ENCODE measurements at places on chromosomes 11 and 22.

DNA sequence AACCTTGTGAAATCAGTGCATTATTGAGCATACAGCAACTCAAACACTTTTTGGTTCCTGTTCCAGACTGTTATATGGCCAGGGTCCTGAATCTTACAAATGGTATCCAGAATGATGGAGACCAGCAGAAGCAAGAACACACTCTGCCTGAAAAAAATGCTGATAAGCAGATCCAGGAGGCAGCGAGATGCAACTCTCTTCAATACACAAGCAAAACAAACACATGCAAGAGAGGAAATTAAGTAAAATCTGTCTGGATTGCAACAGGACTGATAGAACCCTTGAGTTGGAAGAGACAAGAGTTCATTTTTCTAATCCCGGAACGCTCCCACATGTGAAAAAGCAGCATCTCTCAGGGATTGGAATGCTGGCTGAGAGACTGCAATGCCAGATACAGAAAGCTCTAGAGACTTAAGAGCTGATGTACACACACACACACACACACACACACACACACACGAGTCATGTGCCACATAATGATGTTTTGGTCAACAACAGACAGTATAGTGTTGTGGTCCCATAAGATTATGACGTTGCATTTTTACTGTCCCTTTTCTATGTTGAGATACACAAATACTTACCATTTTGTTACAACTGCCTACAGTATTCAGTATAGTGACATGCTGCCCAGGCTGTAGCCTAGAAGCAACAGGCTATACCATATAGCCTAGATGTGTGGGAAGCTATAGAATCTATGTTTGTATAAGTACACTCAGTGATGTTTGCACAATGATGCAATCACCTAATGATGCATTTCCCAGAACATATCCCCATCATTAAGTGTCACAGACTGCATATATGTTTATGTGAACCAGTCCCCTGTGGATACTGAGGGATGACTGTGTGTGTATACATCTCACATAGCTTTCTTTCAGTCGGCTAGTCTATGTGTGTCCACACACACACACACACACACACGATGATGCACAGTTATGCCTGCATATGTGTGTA lies 406.6 kb downstream of the LARGE1 start:
- DNase-seq, result no peak

DNA sequence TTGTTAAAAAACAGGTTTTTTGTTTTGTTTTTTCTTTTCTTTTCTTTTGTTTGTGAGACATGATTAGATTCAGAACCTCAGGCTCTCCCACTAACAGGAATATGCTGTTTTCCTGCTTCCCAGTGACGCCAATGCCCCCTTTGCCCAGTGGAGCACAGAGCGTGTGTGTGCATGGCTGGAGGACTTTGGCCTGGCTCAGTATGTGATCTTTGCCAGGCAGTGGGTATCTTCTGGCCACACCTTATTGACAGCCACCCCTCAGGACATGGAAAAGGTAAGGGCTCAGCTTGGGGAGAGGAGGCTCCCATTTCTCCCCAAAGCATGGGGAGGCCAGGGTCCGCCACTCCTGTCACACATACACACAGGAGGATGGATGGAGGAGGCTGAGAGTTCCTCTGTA lies 25.0 kb downstream of the CYB5R2 start:
- DNase-seq, result no peak

- DNase-seq, result no peak
These were observed 28.0 kb downstream of the USP35 start for GRCh38 chr11:78216571-78217287.

DNA sequence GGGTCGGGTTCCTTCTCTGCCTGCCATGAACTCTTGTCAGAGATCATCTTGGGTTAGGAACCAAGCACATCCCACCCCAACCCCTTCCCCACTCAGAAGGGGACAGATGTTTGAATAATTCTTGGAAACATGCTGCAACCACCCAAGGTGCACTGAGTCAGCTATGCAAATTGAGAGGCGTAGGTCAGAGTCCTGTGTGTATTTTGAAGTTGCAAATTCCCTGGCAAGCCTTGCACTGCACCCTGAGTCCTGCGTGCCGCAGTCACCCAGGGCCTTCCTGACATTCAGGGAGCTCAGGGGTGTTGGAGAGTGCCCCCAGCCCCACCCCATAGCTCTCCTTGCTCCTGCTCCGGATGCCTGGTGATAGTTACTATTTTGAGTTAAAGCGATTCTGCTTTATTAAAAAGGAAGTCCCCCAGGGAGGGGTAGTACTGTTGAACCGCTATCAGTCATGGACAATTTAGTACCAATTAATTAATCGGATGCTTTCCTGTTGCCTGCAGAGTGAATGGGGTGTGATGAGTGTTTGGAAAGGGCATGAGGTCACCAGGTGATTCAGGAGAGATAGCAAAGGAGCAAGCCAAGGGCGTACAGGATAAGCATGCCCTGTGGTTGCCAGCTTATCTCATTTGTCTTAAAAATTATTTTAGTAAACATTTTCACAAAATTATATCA lies 123.7 kb downstream of the GRIK4 start:
- DNase-seq, result no peak

All from germinal center (tissue), 1 donor.